Cardiac muscle cell (in vitro differentiated cells and primary cell): ENCODE measurements at places on chromosomes 11 and 22. TPM values are rescaled to one million over a fixed set of nuclear protein-coding genes. Genes with fewer than 3 reads are reported as not detected.

The ANKK1 gene
- 0.09 and 0.18 TPM in 2 replicates for total RNA-seq

GRCh38 chr11:35277827-35278226, 138.9 kb downstream of the CD44 start:
- no peak overlapping the region for H3K27ac ChIP-seq
- no peak overlapping the region for H3K4me3 ChIP-seq
- no peak for DNase-seq
- H3K36me3 ChIP-seq = no peaks in the 10 kb centered on the region

- H3K4me3 ChIP-seq = no peak overlapping the region
- DNase-seq = no peak
- peaks cover 16% of the 10 kb centered on the region for H3K27me3 ChIP-seq
Measured at GRCh38 chr11:65552388-65552951, 5.7 kb downstream of the LTBP3 start.

The TECTA gene
- total RNA-seq = 2.9 and 5.2 TPM in 2 replicates

The MFNG gene
- 1.2 and 2.6 TPM in 2 replicates for total RNA-seq

The MTNR1B gene
- not detected in 2 replicates for total RNA-seq

- no peaks in the 10 kb centered on the region for H3K27me3 ChIP-seq
- no peak overlapping the region for H3K27ac ChIP-seq
- H3K4me3 ChIP-seq = no peak overlapping the region
- no peak for DNase-seq
Measured at GRCh38 chr22:32501836-32502752, 27.5 kb downstream of the FBXO7 start.

GRCh38 chr11:12717851-12718291, 43.6 kb downstream of the TEAD1 start:
- peaks cover 31% of the 10 kb centered on the region for H3K4me1 ChIP-seq
- no peak overlapping the region for H3K27ac ChIP-seq
- H3K4me3 ChIP-seq = no peak overlapping the region
- DNase-seq = no peak

- H3K36me3 ChIP-seq = no peaks in the 10 kb centered on the region
- H3K4me3 ChIP-seq = no peak overlapping the region
- peaks cover 7% of the 10 kb centered on the region for H3K4me1 ChIP-seq
- no peaks in the 10 kb centered on the region for H3K27me3 ChIP-seq
- no peak overlapping the region for H3K27ac ChIP-seq
Measured at GRCh38 chr11:34215806-34216453, 110.5 kb downstream of the NAT10 start.

DNA sequence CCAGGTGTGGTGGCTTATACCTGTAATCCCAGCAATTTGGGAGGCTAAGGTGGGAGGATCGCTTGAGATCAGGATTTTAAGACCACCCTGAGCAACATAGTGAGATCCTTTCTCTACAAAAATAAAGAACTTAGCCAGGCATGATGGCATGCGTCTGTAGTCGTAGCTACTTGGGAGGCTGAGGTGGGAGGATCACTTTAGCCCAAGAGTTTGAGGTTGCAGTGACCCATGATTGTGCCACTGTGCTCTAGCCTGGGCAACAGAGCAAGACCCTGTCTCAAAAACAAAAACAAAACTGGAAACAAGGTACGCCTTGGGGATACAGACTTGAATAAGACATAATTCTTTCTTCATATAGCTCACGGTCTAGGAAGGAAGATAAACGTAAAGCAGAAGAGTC, 63.1 kb upstream of the GRAMD1B start:
- DNase-seq = no peak
- no peak overlapping the region for H3K27ac ChIP-seq
- H3K27me3 ChIP-seq = peaks cover 2% of the 10 kb centered on the region

The OR52I2 gene
- not detected in 2 replicates for total RNA-seq

DNA sequence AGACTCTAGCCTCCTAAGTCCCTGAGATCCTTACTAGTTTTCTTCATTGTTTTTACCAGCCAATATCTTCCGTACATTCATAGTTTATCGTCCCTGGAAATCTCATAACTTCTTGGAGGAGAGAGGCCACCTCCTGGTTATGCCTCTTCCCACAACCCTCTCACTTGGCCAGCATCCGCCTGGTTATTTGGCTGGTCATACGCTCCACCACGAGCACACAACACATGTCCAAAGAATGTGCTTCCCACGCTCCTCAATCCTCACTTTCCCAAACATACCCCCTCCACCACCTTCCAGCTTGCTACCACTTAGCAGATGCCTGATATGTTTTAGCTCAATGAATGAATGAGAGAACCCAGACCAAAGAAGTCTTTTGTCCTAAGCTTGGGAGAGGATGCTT, 83.5 kb upstream of the EIF3D start:
- no peaks in the 10 kb centered on the region for H3K36me3 ChIP-seq
- H3K4me3 ChIP-seq = no peak overlapping the region
- no peak overlapping the region for H3K27ac ChIP-seq

The FJX1 gene
- 4.1 and 6.1 TPM in 2 replicates for total RNA-seq
